ENCODE measurements at places on chromosomes 12 and 14.

DNA sequence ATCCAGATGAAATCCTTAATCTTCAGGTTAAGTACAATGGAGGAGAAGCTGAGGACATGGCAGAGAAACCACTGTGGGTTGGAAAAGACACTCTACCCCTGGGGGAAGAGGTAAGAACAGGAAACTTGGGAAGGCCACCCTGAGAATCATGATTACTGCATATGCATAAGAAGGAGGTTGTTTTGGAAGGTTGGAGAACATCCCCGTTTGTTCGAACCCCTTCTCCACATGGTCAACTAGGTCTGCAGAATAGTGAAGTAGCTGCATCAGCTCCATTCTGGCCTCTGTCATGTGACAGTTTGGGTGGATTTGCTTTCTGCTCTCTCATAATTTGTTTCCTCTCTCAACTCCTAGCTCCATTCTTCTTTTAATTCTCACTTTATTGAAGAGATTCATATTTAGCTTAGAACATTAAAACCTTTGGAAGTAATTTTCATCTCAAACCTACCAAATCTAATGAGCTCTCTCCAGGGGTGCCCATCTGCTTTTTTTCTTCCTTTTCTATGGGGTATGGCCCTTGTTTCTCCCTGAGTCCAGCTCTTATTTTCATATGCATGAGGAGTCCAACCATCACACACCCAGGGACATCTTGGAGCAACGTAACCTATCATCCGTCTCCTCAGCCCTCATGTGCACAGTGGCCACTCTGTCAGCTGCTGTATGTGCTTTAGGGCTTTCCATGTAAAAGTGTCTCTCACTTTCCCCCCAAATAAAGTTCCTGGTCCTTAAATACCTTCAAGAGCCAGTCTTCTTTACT, 820.3 kb downstream of the TMEM121 start:
- no peak for DNase-seq

DNA sequence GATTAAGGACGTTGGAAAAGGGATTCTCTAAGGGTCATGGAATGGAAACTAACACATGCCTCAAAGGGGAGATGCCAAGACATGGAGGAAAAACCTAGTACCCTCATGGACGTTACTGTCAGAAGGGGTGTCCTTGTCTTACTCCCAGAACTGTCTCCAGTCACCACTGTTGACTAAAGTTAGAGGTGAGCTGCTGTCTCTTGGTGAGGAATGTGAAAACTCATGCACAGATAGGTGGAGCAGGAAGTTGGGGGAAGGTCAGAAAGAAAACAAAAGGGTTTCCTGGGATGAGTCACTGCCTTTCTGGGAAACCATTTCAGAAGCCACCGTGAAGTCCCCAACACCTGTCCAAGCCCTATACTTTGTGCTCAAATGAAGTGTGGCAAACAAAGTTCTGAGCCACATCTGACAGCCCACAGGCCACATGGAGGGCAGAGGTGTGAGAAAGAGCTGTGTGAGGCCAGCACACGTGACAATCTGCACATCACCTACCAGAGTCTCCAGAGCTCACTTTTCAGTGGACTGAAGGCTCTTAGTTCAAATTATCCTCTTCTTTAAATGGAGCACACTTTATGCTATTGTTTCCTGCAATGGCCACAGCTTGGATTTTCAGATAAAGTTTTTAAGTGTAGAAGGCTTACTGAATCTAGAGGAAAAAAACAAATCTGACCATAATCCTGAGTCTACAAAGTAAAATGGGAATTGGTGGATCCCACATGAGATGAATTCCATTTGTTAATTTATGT, 92.9 kb upstream of the EGLN3 start:
- no peak for DNase-seq

DNA sequence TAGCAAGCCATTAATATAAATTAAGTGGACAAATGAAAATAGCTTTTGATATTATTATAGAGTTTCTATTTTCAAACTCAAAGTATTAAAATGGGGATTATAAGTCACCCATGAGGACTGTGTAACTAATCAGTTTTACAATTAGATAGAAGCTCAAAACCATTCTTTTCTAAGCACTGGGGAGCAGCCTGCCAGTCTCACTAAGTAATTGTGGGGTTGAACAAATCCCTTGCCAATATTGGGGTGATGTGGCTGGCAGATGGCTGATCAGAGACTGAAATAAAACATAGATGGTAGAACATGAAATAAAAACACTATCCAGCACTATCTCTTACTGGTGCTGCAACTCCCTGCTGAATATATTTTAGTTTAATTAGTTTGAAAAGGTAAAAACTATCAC, 353.2 kb downstream of the FLRT2 start:
- DNase-seq = no peak

DNA sequence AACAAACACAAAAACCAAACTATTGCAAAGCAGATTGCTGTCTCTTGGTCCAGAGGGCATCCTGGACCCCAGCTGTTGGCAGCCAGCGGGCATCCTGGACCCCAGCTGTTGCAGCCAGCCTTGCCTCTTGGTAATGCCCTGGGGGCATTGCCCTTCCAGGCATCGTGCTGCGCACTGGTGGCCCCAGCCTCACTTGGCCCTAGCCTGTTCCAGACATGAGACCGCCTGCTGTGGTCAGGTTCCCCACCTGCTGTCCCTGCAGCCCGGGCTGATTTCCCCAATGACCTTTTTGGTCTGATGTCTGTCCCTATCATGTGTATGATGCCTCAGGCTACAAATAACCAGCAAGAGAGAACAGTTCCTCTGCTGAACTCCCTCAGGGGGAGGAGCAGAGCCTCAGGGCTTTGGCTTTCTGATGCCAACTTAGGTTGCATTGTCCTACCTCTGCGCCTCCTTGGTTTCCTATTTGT, 20.8 kb downstream of the MLXIP start:
- no peak for DNase-seq

GRCh38 chr12:22687361-22688076, 62.5 kb downstream of the ETNK1 start:
- DNase-seq = no peak

DNA sequence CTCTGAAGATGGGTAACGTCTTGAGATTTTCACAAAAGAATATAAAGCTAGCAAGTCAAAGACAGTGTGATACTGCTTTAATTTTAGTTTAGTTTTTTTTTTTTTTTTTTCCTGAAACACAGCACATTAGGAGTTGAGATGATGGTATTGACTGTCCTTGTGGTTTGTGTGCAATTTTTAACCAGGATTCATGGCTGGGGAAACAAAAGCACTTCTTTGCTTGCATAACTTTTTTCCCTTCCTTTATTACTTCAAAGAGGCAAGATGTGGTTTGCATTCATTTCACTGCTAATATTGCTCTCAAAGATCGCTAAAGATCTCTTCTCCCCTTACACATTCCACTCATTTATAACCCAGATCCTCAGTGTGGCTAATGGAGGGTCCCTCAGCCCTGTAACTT, 157.1 kb upstream of the PZP start:
- DNase-seq = no peak

DNA sequence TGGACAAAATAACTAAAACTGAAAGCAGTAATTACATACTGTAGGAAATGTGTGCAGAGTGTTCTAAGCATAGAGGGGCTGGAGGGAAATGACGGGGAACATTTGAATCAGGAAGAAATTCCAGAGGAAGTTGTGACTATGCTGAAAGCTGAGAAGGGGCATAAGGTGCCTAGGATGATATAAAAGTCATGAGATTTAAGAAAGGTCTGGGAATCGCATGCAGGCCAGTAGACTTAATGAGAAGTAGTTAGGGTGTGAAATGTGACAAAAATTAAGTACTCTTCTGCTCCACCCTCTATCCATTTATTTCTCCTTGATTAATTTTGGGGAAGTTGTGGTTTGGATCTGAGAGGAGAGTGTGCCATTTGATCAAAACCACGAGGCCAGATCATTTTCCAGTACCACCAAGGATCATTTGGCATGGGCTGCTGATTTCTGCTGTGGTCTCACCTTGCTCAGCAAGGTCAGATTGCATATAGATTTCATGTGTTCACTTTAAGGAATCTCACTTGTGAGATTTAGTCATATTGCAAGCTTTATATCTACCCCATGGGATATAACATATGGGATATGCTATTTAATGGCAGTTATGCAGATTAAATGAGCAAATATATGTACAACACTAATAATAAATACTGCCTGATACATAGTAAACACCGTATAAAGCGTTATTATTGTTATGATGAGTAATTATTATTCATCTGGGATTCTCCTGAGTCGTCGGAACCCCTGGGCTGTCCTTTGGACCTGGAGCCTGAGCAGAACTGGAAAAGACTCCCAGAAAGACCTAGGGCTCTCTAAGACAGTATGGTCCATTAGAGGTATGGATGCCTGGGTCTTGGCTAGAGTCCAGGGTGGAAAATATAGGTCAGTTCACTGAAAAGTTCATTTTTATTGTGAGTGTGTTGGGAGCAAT, 72.3 kb downstream of the SRGAP1 start:
- no peak for DNase-seq

All from NCI-H2029 treated with DMSO at 0.1 percent for 48 hours (cell line).